ENCODE measurements at places on chromosomes 7 and 10. TPM values are rescaled to one million over a fixed set of nuclear protein-coding genes. Genes with fewer than 3 reads are reported as not detected.

Gene STX1A
- total RNA-seq, result 5.4 TPM

Gene GBX1
- total RNA-seq, result not detected

Gene ODAD2
- total RNA-seq, result 0.29 TPM

Gene GCK
- 0.34 TPM for total RNA-seq

Gene GPR37
- total RNA-seq, result 2.5 TPM

Gene ELMO1
- 51.4 TPM for total RNA-seq

Gene ITGB8
- total RNA-seq, result 14.2 TPM

Gene IPMK
- 7.6 TPM for total RNA-seq

Gene MRLN
- total RNA-seq, result not detected

Gene FEZF1
- not detected for total RNA-seq

Gene ARID5B
- 29.9 TPM for total RNA-seq

Gene MEST
- 101 TPM for total RNA-seq

Gene NAMPT
- 98.1 TPM for total RNA-seq

Gene NRCAM
- 12.7 TPM for total RNA-seq

Gene CPN1
- not detected for total RNA-seq

Gene CLRN3
- total RNA-seq, result not detected

Gene NPTX2
- 1.3 TPM for total RNA-seq

Gene PTPRN2
- 4.0 TPM for total RNA-seq

Gene KEL
- total RNA-seq, result 0.96 TPM

Gene C10orf67
- 0.68 TPM for total RNA-seq

Gene HOXA11
- total RNA-seq, result not detected

Gene NODAL
- total RNA-seq, result not detected

Gene MOGAT3
- not detected for total RNA-seq

Gene TACC2
- 166 TPM for total RNA-seq

Gene AGR2
- total RNA-seq, result 376 TPM

Gene FOXP2
- 9.0 TPM for total RNA-seq

Gene GIMAP7
- total RNA-seq, result 16.7 TPM

Gene MSS51
- total RNA-seq, result 2.7 TPM

Gene ZNF853
- total RNA-seq, result 3.6 TPM

Gene C10orf90
- not detected for total RNA-seq

Gene DYNC1I1
- total RNA-seq, result 1.6 TPM

Gene CYP2C9
- not detected for total RNA-seq

Gene NEURL1
- total RNA-seq, result 0.76 TPM

Gene FAM241B
- 9.6 TPM for total RNA-seq

Gene TLX1
- total RNA-seq, result not detected

Gene SAMD9
- 13.5 TPM for total RNA-seq

Gene UNC5B
- total RNA-seq, result 20.3 TPM
